ENCODE measurements at places on chromosomes 16 and 17.

GRCh38 chr17:33816842-33817617 is 438.1 kb upstream of the CCL2 start:
- DNase-seq = no peak

- no peak for DNase-seq
Observed at GRCh38 chr16:29911676-29912010, 11.4 kb downstream of the ASPHD1 start.

DNA sequence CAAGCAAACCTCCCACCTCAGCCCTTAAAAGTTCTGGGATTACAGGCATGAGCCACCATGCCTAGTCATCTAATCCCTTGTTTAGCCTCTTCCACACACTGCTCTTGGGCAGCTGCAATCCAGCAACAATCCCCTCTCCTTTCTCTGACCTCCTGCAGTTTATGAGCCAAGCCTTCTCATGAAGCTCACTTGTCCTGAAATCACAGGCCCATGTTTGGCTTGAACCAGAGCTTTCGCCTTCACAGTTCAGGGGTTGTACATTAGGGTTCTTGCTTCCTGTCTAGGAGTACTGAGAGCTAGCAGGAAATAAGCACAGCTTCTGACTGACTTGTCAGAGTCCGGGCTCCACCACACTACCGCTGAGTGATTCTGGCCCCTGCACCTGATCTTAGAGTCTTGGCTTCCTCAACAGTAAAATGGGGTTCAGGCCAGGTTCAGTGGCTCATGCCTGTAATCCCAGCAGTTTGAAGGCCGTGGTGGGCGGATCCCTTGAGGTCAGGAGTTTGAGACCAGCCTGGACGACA is 16.3 kb downstream of the ERAL1 start:
- DNase-seq = no peak

DNA sequence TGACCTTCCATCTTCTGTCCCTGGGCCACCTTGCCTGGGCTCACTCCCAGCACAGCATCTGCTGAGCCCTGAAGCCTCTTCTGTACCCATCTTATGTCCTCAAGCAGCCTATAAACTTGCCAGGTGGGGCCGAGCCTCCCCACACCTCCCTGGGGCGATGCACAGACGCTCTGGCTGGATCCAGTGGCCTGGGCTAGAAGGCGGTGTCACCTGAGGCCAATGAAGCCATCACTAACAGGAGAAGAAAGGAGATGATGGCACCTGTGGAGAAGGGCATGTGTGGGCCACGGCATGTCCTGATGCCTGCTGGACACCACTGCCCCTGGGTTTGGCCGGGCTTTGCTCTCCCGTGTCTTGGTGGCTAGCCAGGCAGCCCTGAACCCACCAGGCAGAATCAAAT is 45.5 kb downstream of the PEMT start:
- DNase-seq = no peak

- no peak for DNase-seq
Observed at GRCh38 chr16:67243481-67243880, 3.8 kb downstream of the FHOD1 start.

- no peak for DNase-seq
Observed at GRCh38 chr17:12900474-12900873, 111.2 kb downstream of the ARHGAP44 start.
